ENCODE measurements at places on chromosomes 13 and 19.

DNA sequence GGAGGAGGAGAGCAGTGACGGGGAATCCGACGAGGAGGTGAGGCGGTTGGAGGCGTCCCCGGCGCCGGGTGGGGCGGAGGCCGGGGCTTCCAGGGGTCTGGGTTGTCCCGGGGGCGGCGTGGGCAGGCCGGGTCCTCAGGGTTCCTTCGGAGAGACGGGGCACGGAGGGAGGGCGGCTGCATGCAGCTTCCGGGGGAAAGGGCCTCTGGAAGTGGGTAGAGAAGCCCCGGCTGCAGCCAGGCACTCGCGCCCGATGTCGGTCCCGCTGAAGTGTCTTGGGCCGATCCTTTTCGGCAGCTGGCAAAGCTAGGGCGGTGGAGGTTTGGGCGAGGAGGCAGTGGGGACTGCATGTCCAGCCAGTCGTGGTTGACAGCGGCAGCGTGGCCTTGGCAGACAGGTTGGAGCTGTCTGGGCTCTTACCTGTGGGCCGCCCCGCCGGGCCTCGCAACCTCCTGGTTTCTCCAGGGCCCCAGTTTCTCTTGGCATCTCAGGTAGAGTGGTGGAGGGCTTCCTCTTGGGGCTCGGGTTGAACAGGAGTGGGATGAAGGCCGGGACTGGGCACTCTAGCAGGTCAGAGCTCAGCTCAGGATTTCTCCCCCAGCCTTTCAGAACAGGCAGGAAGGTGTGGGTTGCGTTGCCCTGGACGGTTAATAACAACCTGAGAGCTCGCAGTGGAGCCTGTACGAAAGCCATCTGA lies 690 bp downstream of the KMT2B start:
- peak; percentile 77 for DNase-seq

- peak; percentile 20 for DNase-seq
These were observed 616 bp upstream of the PCDH17 start for GRCh38 chr13:57630661-57631595.

DNA sequence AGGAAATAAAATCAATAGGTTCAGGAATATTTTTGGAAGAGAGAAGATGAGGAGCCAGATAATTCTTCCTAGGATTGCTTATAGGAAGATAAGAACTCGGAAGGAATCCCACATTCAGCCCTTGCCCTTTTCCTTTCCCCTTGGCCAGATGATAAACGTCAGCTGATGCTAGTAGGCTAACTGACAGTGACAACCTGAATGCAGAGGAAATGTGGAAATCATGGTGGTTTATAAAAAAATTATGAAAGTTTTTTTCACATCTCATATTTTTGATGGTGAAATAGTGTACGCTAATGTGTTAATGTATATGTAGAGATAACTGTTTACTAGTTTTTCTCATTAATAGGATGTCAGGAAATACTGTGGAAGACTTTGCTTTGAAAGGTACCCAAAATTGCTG lies 56.9 kb downstream of the EDNRB start:
- no peak for DNase-seq

GRCh38 chr13:102779436-102780159 lies 6.0 kb upstream of the TEX30 start:
- peak; percentile 42 for DNase-seq

DNA sequence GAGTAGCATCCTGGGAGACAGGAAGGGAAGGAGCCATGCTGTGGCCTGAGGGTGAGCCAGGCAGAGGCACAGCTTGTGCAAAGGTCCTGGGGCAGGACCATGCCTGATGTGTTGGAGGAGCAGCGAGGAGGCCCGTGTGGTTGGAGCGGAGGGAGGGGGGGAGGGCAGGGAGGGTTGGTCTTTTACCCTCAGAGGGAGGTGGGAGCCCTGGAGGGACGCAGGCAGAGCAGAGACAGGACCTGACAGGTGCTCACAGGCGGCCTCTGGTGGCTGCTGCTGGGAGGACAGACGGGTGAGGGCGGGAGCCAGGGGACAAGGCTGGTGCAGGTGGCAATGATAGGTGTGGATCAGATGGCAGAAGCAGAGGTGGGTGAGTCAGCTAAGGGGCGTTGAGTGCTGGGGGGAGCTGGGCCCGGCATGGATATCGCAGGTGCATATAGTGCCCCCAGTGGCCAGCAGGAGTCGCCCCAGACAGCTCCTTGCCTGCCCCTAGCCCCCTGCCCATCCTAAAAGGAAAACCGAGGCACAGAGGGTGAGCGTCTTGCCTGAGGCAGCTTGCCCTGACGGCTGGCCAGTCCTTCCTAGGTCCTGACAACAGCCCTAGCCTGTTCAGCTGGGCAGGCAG lies 9.8 kb upstream of the GNA15 start:
- DNase-seq = peak; percentile 89

DNA sequence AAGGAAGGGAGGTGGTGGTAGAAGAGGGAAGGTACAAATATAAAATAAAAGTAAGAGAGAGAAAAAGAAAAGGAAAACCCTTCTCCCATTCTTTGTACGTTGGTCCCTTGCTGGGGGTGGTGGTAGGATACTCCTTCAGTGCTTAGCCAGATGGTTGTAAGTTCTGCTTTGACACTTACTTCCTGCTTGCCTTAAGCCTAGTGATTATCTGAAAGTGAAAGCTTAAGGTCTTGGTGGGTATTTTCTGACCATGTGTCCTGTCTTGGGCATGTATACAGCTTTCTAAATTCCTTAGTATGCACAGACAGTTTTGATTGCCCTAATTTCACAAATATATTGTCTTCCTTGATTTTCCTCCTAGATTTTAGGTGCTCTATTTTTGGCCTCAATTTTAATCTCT lies 314.8 kb downstream of the PCDH17 start:
- DNase-seq = no peak

DNA sequence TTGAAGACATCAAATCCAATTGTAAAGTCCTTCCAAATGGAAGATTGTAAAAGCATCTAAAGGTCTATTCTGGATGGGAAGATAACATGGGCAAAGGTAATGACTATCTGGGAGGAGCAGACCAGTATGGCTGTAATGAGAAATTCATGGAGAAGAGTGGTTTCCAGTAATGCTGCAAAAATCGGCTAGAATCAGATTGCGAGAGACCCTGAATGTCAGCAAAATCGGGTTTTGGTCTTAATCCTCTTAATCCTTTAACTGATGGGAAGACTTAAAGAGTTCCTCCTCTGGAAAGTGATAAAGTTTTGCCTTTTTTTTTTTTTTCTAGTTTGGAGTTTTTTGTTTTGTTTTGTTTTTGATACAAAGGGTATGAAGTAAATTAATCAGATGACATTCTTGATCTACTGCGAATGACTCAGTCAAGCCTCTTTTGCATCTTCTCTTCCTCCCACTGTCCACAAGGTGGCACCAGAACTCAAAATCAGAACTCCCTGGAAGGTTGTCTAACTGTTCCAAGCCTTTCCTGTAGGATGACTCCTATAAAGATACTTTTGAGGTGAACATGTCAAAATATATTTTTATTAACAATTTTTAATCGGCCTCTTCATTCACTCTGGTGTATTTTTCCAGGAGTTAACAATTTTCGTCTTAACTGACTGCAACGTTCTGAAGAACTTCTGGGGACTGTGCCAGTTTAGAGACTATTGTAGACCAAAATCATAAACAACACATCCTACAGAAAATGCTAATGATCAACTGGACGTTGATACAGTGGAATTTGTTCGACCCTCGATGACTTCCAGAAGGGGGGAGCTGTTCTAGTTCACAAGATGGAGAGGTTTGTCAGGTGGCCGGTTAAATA lies 213.3 kb upstream of the MIR17HG start:
- DNase-seq = peak; percentile 29

GRCh38 chr13:41144576-41144975 lies 12.0 kb upstream of the KBTBD6 start:
- no peak for DNase-seq

DNA sequence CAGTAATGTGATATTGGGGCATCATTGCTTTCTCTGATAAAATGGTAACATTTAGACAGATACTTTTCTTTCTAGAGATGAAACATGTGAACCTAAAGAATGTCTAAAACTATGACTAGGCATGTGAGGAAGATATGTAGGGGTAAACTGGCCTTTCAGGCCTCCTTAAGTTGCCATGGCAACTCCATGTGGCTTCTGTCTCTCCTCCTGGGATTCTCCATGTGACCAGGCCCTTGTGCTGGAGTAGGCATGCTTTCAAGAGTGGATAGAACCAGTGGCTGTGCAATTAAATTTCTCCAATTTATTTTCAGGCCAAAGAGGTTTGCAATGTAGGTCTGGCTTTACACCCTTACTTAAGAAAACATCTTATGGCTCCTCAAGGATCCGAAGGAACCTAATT lies 130.8 kb downstream of the OLFM4 start:
- no peak for DNase-seq

- DNase-seq = peak; percentile 14
These were observed 37.8 kb upstream of the CXCL17 start for GRCh38 chr19:42480335-42481095.

DNA sequence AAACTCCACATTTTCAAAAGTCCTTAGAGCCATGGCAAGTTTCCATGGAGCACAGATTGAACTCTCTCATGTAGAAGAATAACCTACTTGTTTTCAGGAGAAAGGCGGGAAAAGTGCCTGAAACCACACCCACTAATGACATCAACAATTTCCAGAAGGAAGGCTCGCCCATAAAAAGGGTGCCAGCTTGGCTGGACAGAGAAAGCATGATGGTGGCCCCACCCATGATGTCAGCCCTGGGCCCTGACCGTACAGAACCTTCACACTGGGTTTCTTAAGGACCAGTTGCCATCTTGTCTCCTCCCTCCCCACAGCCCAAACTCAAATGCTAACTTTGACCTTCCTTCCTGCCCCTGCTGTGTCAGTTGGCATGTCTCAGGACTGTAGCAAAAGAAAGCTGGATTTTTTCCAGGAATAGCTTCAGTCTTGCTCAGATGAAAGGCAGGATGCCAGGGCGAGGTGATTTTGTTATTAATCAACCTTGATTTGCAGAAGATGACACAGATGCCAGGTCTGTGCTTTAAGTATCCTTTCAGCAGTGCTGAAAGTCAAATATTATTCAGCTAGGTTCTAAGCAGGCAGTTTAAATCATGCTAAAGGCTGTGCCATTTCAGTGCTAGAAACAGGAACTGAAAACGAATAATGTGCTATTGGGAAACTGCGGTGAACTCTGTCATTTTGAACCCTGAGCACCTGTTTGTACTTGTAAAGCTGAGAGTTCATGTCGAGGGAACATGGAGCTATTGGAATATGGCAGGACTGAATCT lies 89.5 kb upstream of the RFC3 start:
- DNase-seq = no peak

DNA sequence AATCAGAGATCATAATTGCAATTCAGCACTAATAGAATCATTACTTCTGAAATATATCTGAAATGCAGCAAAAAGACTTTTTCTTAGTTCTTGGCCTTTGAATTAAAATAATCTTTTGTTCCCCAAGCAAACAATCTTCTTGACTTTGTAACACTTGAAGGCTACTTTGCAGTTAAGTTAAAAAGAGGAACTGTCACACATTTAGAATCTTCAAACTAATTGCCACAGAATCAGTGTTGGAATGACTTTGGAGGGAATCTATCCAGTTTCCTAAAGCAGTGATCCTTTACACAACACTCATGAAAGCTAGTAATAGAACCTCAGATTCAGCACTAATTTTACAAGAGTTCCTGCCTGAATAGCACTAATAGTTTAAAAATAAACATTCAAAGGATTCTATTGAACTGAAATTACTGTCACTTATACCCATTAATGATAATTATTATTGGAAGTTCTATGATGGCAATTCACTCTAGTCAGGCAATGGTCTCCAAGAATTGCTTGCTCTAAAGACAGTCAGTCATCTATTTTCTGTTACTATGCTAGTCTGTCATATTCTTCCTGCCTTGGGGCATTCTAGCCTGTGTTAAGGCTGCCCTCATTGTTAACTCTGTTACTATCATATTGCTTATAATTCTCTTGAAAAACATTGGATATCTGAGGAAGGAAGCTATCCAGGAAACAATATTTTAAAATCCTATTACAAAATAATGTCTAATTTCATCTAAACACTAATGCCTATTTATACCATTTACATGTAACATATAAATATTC lies 362.4 kb downstream of the DIAPH3 start:
- no peak for DNase-seq

DNA sequence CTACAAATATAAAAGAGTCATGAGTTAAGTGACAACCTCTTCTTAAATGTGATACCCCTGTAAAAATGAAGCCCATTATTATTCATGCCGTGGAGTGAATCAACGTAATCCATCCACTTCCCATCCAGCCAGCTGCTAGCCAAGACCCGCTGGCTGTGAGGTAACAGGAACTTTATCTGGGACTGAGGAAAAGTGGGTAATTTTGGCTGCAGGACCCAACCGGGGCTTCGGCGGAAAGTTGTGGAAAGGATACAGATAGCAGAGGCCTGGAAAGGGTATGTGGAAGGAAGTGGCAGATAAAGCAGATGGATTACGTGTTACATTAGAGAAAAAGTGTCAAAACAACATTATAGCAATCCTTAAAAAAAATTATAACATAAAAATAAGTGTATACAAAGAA lies 48.3 kb downstream of the SLC7A1 start:
- DNase-seq = no peak

GRCh38 chr19:38980583-38981374 lies 5.2 kb upstream of the FBXO17 start:
- no peak for DNase-seq

DNA sequence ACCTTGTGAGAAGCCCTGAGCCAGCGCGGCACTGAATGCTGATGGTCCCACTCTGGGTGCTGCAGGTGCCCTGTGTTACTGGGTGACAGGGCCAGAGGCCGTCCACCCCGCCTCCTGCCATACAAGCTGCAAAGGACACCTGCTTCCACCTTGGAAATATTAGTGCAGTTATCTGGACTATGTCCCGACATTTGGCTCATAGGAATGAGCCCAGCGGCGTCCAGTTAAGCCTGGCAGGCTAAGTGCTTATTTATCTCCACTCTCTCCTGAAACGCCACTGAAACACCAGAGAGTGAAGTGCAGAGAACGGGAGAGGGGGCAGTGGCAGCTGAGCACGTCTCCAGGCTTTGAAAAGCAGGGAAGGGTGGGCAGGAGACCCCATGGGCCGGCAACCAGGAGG lies 145.8 kb downstream of the KDM4B start:
- DNase-seq = no peak

DNA sequence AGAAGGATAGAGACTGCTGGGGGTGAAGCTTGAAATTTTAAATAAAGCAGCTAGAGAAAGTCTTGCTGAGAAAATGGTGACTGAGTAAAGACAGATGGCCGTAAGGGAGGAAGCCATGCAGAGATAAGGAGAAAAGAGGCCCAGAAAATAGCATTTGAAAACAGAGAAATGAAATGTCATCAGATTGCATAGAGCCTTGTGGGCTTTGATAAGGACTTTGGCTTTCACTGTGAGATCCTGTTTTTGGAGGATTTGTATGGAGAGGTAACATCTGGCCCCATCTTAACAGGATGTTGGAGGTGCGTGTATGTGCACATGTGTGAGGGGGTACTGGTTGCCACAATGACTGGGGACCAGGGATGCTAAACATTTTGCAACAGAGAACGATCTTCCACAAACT lies 19.5 kb upstream of the ATP8A2 start:
- DNase-seq = no peak

GRCh38 chr19:29090783-29091526 lies 122.0 kb downstream of the UQCRFS1 start:
- DNase-seq = no peak

DNA sequence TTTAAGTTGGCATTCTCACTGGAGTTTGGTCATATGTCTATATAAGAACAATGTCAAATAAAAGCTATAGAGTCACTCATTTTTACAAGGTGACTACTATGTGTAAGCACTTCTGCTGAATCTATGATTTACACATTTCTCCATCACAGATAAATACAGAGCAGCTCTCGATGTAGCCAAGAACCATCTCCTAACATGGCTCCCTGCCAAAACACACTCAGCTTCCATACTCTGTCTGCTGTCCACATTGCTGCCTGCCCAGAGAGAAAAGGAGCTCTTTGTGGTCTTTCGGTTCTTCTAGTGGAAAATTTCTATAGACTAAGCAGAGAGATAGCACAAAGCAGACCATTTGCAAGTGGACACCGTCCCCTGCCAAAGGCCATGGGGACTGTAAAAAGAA lies 190.9 kb upstream of the KLF12 start:
- DNase-seq = no peak

All from activated CD4-positive, alpha-beta T cell treated with anti-CD3 and anti-CD28 coated beads for 48 hours (primary cell).